ENCODE measurements at places on chromosomes 5 and 9.

DNA sequence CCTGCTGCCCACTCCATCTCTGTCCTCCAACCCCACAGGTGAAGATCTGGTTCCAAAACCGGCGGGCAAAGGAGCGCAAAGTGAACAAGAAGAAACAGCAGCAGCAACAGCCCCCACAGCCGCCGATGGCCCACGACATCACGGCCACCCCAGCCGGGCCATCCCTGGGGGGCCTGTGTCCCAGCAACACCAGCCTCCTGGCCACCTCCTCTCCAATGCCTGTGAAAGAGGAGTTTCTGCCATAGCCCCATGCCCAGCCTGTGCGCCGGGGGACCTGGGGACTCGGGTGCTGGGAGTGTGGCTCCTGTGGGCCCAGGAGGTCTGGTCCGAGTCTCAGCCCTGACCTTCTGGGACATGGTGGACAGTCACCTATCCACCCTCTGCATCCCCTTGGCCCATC is 6.4 kb upstream of the SLC6A7 start:
- DNase-seq: no peak

- no peak for DNase-seq
Measured at GRCh38 chr5:170112876-170113521, 7.3 kb downstream of the FOXI1 start.

DNA sequence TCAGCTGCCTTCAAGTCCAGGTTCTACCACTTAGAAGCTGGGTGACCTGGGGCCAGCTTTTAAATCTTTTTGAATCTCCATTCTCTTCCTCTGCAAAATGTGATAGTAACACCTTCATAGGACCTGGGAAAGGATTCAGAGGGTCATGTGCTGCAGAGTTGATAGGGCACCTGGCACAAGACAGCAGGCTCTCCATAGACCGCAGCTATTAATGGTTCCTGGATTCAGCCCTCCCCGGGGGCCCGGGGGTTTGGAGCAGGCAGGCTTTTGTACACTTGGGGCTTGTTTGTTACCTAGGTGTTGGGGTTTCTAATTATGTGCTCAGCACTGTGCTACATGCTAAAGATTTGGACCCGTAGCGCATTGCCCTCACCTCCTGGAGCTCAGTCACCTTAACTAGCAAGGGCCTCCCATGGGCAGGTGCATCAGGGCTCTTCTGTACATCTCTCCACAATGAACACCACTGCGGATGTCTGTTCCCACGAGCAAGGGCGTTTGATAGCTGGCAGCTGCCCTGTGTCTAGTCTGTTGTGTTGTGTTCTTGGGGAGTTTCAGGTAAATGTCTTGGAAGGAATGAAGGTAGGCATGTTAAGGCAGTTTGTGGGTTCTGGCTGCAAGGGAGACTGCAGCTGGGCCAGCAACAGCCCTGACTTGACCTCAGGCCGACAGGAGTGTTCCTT is 12.1 kb downstream of the PRRC2B start:
- DNase-seq: no peak

- no peak for DNase-seq
Measured at GRCh38 chr9:81562231-81563019, 126.9 kb downstream of the TLE1 start.

DNA sequence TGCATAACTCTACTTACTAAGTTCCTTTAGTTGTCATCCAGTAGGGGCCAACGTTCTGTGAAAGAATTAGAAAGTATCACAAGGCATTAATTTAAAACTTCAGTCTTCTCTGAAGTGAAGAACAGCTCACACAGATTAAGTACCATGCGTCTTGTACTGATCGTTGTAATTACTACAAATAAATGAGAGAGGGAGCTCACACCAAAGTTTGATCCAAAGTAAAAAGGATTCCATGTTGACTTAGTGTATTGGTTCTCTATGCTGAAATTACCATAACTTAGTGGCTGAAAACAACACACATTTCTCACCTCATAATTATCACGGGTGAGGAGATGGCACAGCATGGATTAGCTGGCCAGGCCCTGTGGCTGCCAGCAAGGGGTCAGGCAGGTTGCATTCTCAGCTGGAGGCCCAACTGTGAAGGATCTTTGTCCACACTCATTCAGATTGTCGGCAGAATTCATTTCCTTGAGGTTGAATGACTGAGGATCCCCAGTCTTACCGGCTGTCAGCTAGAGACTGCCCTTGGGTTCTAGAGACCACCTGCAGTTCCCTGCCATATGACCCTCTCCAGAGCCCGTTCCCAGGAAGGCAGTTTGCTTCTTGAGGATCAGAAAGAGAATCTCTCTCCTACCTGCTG is 169.1 kb downstream of the YTHDC2 start:
- DNase-seq: no peak

- DNase-seq: no peak
Measured at GRCh38 chr9:112789891-112790774, 39.6 kb downstream of the SNX30 start.

DNA sequence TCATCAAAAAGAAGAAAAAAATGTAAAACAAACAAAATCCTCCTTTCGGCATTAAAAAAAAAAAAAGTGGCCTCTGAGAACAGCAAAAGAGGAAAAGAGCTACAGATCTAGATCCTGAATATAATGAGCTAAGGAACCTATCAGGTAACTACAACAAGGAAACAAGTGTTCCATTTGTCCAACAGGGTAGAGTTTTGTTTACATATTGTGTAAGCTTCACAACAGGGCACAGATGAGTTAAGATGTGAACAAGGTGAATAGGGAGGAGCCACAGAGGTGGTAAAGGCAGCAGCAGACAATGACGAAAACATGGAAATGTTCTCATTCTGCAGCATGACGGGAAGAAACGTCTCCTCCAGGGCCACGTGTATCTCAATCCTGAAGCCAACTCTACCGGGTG is 14.4 kb downstream of the ELP1 start:
- no peak for DNase-seq

- DNase-seq: peak; percentile 13
Measured at GRCh38 chr5:16178745-16179372, 732 bp downstream of the MARCHF11 start.

DNA sequence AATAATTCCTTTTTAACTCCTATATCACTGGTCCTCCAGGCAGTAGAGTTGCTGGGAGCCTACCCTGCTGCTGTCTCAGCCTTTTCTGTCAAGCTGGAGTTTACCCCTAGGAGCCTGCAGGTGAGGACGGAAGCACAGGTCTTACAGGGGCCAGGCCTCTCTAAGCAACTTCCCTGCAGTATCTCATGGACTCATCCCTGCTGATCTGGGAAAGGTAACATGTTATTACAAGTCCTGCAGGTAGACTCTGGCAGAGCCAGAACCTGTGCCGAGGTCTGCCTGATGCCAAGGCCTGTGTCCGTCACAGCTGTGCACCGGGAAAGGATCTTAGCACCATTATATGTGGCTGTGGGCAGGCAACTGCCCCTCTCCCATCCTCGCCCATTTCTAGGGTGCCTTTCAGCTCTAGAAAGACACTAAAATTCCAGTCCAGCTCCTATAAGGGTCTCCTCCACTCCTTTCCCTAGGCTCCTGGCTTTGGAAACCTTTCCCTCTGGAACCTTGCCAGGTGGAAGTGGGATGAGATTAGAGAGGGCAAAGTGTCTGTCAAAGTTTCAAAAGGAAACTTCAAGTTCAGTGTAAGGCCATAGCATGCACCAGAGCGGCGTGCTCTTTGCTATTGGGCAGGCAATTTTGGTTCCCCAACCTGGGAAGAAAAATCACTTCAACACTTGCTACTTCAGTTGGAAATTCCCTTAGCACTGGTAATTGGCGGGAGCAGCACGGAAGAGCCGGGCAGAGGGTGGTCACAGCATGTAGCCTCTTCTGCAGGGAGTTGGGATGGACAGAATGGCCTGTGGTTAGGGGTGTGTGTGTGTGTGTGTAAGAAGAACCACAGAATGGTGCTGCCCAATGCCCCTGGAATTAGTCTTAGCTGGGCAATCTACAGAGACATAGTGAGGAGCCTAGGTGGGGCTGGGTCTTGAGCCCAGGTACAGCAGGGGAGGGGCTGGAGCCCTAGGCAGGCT is 17.5 kb downstream of the TMEM171 start:
- DNase-seq: no peak

- no peak for DNase-seq
Measured at GRCh38 chr9:113566712-113567071, 103.2 kb downstream of the RGS3 start.

DNA sequence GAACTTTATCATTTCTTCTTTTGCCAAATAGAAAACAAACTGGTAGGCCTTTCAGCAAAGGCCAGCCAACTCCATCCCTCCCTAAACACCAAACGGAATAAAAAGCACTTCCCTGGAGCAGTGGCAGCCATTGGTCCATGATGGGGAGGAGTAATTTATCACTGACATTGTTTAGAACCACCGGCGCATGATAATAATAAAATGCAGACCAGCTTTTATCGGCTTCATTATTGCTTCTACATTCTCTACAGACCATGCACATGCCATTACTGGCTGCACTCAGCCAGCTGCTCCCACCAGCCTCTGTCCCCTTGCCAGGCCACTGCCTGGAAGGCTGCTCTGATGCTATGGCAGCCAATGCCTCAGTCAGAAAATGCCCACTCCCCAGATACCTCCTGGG is 45.9 kb downstream of the ABCA1 start:
- DNase-seq: no peak

- no peak for DNase-seq
Measured at GRCh38 chr9:3576328-3576727, 50.5 kb upstream of the RFX3 start.

GRCh38 chr9:108161503-108161902 is 671.9 kb upstream of the KLF4 start:
- DNase-seq: no peak

DNA sequence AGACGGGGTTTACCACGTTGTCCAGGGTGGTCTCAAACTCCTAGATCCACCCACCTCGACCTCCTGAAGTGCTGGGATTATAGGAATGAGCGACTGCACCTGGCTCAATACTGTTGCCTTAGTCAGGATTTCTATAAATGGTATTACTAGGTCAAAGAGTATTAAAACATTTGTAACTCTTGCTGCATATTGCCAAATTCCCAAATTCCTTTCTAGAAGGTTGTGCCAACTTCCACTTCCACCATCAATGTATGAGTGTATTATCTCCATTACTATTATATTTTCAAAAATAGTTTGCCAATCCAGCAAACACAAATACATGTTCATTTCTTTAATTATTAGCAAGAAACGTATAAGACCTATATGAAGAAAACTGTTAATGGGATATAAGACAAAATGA is 10.6 kb downstream of the PTGR1 start:
- DNase-seq: no peak

GRCh38 chr5:98454407-98454806 is 319.1 kb upstream of the RGMB start:
- DNase-seq: no peak

- DNase-seq: no peak
Measured at GRCh38 chr9:14320271-14321181, 6.6 kb upstream of the NFIB start.

- no peak for DNase-seq
Measured at GRCh38 chr9:19918630-19919029, 129.8 kb upstream of the SLC24A2 start.

- no peak for DNase-seq
Measured at GRCh38 chr5:78482948-78483347, 122.5 kb downstream of the SCAMP1 start.

GRCh38 chr9:89642789-89643188 is 38.0 kb downstream of the GADD45G start:
- DNase-seq: no peak

DNA sequence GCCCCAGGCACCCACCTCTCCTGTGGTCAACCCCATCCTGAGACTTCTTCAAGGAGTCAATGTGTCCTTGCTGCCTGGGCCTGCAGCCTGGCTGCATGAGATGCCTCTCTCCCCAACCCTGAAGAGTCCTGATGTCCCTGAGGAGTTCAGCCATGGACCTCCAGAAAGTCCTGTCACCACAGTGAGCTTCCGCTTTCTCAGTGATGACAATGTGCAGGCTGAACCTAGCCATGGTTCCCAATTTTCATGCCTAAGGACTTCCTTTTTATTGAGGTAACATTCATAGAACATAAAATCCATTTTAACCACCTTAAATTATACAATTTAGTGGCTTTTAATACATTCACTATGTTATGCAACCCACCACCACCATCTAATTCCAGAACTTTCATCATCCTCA is 29.1 kb downstream of the DAP start:
- no peak for DNase-seq

DNA sequence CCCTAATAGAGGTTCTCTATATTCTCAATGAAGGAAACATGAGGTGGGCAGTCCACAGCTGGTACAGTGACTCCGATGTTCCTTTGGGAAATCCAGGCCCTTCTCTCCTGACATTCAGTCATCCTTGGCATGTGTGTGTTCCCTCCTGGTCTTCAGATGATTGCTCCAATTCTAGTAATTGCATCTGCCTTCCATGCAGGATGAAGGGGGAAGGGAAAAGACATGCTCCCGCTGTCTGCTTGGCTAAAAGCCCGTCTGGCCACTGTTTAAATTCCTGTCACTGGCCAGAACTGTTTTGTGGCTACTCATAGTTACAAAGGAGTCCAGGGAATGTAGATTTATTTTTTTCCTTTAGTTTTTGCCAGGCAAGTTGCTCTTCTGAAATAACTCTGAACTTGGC is 65.0 kb downstream of the MAST4 start:
- no peak for DNase-seq

DNA sequence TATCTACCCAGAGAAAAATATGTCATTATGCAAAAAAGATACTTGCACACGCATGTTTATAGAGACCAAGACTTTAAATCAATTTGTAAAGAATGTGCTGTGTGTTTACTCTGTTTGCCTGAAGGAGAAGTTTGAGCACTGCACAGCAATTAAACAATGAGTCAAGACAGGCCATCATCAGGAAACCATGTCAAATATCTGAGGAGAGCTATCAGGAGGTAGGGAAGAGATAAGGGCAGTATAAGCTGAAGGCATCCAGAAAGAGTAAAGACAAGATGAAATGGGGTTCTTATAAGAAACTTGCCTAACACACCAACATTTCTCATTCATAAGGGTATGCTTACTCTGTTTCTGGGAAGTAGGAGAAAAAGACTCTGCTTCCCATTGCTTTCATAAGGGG is 405.8 kb upstream of the PTGER4 start:
- no peak for DNase-seq

- DNase-seq: no peak
Measured at GRCh38 chr5:8895599-8895998, 650.3 kb downstream of the SEMA5A start.

GRCh38 chr9:136229096-136230065 is 16.2 kb downstream of the QSOX2 start:
- no peak for DNase-seq

- no peak for DNase-seq
Measured at GRCh38 chr5:151750121-151750520, 8.3 kb downstream of the ATOX1 start.

DNA sequence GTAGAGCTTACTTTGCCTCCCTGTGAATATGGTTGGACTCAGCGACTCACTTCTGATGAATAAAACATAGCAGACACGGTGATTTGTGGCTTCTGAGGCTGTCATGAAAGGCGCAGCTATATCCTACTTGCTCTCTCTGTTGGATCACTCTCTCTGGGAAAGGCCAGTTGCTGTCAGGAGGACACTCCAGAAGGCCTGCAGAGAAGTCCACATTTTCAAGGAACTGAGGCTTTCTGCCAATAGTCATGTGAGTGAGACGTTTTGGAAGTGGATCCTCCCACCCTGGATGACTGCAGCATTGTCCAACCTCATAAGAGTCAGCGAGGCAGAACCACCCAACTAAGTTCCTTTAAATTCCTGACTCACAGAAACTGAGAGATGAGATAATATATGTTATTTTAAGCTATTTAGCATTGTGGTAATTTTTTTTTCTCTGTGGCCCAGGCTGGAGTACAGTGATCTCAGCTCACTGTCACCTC is 156.0 kb upstream of the MAST4 start:
- DNase-seq: peak; percentile 20

All from stimulated activated CD4-positive, alpha-beta T cell treated with anti-CD3 and anti-CD28 coated beads, Interleukin-4, amount 100 ng/mL, for 24 hours (primary cell).